ENCODE measurements at places on chromosomes 4 and X.

DNA sequence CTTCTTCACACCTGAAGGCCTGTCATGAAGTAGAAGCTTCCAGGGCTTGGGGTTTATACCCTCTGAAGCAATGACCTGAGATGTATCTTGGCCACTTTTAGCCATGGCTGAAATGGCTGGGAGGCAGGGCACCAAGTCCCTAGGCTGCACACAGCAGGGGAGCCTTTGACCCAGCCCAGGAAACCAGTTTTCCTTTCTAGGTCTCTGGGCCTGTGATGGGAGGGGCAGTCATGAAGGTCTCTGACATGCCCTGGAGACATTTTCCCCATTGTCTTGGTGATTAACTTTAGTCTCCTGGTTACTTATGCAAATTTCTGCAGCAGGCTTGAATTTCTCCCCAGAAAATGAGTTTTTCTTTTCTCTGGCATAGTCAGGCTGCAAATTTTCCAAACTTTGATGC, 511.0 kb upstream of the KLHL4 start:
- DNase-seq, result no peak

- no peak for DNase-seq
These were observed 5.7 kb downstream of the NIPAL1 start for GRCh38 chr4:48022192-48022799.

DNA sequence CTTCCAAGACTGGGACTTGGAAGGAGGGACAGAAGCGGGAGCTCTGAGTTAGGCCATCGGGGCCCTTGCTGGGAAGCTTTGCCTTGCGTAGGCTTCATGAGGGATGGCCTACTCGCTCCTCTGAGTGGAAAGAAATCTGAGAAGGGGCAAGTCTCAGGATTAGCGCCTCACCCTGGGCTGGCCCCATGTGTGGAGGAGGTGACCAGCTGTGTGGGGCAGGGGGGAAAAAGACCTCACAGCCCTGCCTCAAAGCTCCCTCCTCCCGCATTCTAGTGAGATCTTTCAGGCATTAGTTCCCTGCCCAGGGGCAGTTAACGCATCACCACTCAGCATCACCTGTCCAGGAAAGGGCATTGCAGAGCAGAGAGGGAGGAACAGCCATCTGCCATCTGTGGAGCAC, 156.1 kb downstream of the ENPP6 start:
- no peak for DNase-seq

DNA sequence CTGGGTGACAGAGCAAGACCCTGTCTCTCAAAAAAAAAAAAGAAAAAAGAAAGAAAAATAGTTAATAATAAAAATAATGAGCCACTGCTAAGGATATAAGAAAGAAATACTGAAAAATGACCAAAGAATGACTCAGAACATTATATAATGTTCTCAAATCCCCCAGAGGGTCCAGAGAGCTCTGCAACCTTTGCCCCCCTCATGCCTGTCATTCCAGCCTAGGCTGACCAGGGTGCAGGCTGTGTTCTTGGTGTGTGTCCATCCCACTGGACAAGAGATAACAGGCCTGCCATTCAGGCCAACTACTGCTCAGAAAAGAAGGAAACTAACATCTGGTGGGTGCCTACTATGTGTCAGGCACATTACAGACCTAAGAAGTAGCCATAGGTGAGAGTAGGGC, 72.7 kb upstream of the EDNRA start:
- peak; percentile 24 for DNase-seq

- no peak for DNase-seq
These were observed 8.7 kb upstream of the ANAPC4 start for GRCh38 chr4:25368315-25368714.

DNA sequence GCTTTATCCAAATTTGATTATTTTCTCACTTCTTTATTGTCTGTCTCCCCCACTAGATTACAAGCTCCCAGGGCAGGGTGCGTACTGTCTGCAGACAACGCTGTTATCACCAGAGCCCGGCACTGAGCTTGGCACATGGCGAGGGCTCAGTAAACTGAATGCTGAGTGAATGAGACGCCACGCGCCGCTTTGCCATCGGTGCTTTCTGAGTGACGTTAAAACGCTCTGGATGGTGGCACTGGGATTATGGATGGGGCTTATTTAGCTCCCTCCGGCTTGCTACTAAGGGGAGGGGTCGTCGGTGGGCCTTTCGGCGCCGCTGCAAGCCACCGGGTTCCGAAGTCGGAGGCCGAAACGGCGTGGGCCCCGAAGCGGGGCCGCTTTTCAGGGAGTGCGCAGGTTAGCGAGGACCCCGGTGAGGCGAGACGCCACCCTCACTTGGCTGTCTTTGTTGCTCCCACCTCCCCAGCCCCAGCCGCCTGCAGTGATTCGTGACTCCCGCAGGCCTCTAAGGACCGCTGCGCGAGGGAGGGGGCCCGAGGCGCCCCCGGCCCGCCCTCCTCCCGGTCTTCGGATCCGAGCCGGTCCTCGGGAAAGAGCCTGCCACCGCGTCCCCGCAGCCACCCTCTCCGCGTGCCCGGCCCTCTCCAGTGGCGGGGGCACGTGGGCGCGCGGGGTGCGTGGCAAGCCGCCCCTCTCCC, 569 bp upstream of the FHL1 start:
- DNase-seq, result peak; percentile 35

DNA sequence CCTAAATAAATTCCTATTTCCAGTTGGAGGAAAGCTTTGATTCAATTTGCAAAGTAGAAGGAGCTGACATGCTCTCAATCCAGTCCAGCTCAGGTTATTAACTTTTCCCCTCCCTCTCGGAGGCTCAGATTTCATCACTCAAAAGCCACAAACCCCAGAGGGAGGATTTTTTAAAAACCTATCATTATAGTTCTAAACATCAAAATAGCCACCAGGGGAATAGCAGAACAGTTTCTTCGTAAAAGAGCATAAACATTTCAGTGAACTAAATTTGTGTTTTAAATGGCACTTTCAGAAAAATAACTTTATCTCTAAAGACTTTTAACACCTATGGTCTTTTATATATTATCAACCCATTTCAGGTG, 8.8 kb downstream of the GPRIN3 start:
- no peak for DNase-seq

GRCh38 chrX:83508526-83509253, 600 bp downstream of the POU3F4 start:
- DNase-seq, result no peak

DNA sequence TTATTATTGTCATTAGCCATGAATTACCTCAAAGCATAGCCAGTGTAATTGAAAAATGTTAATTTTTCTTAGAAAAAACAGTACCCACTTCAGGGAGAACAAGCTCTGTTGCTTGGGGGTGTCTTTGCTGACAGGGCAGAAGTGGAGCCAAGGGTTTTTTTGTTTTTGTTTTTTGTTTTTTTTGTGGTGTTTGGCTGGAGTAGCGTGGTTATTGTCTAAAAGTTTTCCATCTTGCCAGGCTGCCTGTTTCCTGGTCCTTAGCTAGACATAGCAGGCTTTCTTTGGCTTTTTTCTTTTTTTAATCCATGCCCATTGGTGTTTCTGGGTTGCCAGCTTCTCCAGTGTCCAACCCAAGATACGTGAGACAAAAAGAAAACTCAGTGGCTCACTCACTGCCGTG, 61.5 kb downstream of the CASP3 start:
- no peak for DNase-seq

GRCh38 chr4:588351-588849, 12.3 kb upstream of the TMEM271 start:
- no peak for DNase-seq

- DNase-seq, result peak; percentile 40
These were observed at the start of gene UGT8 for GRCh38 chr4:114598191-114599121. Gene UGT8, plus strand, starts transcription at chr4:114598807. Its CDS starts 24,074 bp downstream, at chr4:114622881.
